ENCODE measurements at places on chromosomes 1 and 21. TPM values are rescaled to one million over a fixed set of nuclear protein-coding genes. Genes with fewer than 3 reads are reported as not detected.

OR2T11 gene
- total RNA-seq, result 8.2 TPM

CLCNKB gene
- 0.43 TPM for total RNA-seq

KAZN gene
- total RNA-seq, result 11.8 TPM

SEMA6C gene
- 20.8 TPM for total RNA-seq

SEC16B gene
- total RNA-seq, result 2.4 TPM
